ENCODE measurements at places on chromosomes 6 and 20.

DNA sequence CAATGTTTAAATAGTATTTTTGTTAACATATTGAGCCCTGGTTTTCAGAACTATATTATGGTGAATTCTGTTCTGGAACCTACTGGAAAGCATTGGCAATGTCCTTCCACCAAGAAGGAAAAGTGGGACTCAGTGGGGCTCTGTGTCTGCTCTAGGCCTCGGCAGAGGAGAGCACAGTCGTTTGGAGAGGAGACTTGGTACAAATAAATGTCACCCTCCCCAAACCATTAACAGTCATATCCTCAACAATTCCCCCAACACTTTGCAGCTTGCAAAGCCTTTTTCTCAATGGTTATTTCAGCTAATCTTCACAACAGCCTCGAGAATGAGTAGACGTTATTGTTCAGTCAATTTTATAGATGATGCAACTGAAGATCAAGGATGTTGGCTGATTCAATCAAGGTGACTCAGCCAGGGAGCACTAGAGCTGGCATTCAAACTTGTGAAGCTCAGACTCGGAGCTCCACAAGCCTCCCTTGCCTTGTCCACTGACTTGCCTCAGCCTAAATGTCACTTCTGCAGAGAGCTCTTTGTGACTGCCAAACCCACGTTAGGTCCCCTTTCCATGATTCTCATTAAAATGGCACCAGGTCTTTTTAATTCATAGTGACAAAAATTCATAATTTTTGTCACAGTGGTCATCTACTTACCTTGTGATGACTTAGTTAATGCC is 60.6 kb downstream of the TOX2 start:
- no peak for DNase-seq

DNA sequence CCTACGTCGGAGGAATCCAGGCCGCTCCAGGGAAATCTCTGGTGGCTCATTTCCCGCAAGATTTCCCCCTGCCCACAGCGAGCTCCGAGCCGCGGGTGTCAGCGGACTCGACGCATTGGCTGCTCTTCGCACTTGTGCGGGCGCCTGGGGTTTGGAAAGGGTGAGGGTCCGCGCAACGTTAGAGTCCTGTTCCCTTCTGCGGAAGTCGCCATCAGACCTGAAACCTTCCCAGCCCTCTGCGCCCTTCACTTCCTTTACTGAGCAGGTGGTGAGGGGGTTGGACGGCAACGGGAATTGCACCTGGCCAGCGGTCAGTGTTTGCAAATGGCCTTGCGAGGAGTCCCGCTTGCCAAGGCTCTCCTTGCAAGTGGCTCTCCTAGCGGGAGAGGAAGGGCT is 8.4 kb downstream of the PAX1 start:
- DNase-seq: no peak

DNA sequence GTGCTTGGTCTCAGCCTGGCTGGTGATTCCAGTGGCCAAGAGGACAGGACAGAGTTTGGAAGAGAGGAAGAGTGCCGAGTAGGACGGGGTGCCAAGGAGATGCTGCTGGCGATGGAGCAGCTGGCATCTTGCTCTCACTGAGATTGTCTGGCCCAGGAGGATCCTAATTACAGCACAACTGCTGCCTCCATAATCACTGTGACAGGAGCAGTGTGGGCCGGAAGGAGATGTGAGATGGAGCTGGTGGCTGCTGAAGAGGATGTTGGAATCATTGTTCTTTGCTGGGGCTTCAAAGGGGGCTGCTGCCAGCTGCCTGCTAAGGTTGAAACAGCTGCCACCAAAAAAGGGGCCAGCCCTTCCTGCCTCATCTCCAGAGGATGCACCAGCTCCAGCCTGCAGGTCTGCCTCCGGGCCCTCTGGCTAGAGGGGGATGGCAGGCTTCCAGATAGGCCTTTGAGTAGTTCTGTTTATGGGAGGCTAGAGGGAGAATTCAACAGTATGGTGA is 214.4 kb downstream of the RNF144B start:
- peak; percentile 81 for DNase-seq

DNA sequence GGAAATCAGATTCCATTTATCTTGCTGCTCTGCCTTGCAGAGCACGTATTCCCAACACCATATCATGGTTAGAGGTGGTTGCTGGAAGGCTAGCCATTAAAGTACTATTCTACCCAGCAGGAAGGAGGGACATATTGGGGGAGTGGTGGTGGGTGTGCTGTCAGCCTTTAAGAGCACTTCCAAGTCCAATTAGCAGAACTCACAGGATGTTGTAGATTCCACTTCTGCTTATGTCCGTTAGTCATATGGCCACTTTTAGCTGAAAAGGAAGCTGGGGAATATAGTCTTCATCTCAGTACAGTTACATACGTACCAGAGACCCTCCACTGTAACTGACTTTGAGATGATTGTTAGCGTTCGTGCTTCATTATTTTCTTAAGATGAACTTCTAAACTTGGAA is 94.4 kb downstream of the SAMD3 start:
- no peak for DNase-seq

DNA sequence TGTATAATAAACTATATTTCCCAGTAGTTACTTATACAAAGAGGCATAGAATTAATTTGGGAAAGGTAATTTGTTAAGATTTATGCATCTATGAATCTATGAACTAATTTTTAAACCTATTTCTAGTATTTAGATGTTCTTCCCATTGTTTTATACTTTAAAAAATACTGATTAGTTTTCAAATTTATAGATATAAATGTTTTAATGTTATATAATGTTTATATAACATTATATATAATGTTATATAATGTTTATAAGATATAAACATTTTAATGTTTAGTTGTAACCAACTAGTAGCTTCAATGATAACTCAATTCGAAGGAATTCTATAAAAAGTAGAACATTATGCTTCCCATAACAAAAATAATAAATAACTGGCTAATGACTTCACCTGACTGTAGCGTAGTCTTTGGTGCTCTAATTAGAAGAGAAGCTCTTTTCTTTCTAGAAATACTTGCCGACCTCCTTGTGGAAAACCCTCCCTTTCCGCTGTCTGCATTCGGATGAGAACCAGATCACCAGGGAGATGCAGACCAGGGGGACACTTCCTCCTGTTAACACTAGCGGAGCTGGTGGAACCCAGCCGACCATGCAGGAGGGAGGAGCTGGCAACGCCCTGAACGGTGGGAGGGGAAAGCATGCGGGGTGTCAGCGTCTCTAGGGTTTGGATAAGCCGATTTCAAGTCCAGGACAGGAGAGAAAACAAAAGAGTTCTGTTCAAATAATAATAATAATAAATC is 158.4 kb downstream of the OR2B2 start:
- DNase-seq: peak; percentile 84

GRCh38 chr6:155595284-155595683 is 139.6 kb upstream of the NOX3 start:
- DNase-seq: no peak

DNA sequence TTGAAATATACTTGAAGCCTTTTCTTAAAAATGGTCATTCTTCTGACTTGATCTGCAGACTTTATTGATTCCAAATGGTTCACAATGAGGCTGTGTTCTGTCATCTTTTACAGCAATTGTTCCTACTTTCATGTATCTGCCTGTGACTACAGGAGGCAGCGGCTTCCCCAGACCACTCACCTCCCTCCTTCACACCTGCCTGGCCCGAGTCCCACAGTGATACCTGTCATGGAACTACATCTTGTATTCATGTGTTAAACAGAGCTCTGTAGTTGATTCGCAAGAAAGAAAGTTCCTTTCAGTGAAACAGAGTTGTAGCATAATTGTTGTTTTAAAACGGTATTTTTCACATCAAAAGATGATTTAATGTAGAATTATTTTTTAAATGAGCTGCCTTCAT is 673.5 kb upstream of the AGPAT4 start:
- DNase-seq: no peak

- no peak for DNase-seq
Observed at GRCh38 chr6:48486876-48487275, 375.9 kb upstream of the PTCHD4 start.

- DNase-seq: peak; percentile 52
Observed at GRCh38 chr6:138109042-138109997, 2.1 kb upstream of the PERP start.

DNA sequence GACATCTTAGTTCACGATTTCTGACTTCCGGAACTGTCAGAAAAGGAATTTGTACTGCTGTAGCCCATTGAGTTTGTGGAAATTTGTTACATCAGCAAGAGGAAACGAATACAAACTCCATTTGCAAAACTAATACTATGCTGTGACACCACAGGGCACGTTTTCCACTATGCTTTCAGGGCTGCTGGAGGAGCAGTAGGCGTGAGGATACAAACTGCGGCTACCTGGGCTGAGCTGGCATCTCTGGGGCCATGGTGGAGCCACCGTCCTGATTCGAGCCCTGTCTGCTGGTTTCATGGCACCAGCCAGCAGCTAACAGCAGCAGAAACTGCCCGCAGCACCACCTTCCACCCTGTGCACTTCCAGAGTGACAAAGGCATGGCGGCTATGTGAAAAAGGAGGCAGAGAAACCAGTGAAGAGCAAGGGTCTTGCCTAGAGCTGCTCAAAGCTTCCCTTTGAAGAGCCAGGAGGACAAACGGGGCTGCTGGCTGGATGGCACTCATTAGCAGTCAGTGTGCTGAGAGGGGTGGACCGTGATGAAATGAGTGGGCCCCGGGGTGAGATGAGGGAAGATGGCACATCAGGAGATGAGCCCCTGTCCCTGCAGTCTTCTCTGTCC is 58.9 kb upstream of the STX16 start:
- no peak for DNase-seq

DNA sequence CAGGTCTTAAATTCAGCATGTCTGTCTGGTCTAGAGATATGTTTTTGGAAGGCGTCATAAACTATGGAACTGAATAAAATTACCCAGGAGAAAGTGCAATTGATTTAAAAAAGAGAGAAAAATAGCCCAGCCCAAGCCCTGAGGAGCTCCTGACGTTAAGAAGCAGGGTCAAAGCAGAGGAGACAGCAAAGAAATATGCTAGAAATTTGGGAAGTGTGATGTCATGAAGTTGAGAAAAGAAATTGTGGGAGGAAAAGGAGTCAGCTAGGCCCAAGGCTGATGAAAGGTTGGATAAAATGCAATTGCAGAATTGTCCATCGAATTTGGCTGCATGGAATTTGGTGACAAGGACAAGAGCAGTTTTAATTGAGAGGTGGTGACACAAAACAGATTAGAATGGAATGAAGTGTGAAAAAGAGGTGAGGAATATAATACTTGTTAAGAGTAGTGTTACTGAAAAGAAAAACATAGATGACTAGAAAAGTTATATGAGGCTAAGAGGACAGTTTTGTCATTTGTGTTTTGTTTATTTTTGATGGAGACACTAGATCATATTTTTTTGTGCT is 381.6 kb downstream of the LAMA2 start:
- no peak for DNase-seq

- no peak for DNase-seq
Observed at GRCh38 chr6:158662954-158663624, 13.2 kb downstream of the SYTL3 start.

DNA sequence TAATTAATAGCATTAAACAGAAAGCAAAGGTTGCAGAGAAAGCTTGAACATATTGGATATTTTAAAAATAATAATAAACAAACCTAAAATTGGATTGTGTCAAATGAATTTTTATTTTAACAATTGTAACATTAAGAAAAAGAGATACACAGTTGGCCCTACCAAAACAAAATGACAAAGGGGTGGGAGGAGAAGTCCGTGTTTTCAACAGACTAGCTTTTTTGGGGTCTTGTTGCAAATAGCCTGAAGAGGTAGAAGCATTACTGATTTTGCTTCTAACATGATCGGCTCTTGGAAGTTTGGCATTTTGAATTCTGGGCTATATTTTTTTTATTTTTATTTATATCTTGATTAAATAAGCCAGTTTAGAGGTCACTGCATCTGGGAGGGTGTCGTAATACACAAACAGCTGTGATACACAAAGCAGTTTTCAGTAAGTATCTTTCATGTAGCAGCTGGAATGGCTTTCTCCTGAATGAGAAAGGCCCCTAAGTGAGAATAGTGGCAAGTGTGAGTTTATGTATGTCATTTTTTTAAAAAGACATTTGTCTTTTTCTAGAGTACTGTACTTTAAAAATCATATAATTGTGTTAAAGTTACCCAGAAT is 85.5 kb upstream of the ZNF217 start:
- no peak for DNase-seq

DNA sequence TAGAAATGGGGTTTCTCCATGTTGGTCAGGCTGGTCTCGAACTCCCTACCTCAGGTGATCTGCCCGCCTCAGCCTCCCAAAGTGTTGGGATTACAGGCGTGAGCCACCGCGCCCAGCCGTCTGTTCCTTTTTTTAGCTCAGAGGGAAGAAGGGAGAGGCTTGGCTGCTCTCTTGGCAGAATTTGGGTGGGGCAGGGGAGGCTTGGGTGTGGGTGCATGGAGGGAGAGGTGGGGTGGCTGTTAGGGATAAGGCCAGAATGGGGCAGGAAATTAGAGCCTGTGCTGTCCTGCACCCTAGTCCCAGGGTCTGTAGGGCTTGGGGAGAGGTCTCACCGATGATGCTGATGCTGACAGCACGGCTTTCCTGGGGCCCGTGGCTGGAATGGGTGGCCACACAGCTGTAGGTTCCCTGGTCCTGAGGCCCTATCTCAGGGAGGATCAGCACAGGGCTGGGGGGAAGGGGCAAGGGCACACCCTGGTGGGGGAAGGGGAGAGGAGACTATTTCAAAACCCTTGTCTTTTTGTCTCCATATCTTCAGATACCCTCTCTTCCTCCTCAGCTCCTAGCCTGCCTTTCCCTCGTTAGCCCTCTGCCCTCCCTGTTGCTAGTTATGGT is 2.0 kb downstream of the AGER start:
- no peak for DNase-seq

- no peak for DNase-seq
Observed at GRCh38 chr6:127956260-127956888, 55.5 kb upstream of the THEMIS start.

- no peak for DNase-seq
Observed at GRCh38 chr6:22023937-22024336, 272.9 kb downstream of the PRL start.

DNA sequence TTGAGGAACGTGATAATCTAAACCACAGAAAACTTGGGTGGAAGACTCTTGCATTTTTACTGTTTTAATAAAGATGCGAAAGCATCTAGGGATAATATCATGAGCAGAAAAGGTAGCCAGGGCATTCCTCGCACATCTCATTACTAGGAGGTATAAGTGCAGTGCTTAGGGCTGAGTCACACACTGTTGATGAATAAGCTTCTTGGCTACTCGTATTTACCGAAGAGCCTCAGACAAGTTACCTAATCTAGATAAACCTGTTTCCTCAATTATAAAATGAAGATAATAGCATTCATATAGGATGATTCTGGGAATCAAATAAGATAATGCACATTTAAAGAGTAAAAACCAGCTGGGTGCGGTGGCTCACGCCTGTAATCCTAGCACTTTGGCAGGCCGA is 780 bp upstream of the KIAA0319 start:
- peak; percentile 4 for DNase-seq

All from NCI-H1436 (cell line).